ENCODE measurements at places on chromosomes 1 and 21.

GRCh38 chr1:214446772-214447556 lies 104.4 kb downstream of the PTPN14 start:
- DNase-seq: no peak

DNA sequence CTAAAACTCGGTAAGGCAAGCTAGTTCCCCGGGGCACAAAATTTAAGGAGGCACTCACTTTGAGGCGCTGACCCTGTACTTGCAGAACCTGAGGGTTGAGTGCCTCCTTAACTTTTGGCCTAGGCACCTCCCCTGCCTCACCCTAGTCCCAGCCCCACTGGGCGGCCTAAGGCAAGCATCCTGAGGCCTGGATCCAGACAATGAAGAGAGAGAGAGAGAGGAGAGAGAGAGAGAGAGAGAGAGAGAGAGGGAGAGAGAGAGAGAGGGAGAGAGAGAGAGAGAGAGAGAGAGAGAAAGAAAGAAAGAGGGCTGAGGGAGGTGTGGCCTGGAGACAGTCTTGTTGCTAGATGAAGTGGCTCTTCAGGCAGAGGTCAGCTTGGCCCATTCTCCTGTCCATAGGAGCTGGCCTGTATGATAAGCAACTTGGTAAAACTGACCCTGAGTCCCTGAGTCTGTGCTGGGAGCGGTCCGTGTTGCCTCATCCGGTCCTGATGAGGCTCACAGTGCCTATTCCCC lies 7.4 kb upstream of the LRRN2 start:
- no peak for DNase-seq

DNA sequence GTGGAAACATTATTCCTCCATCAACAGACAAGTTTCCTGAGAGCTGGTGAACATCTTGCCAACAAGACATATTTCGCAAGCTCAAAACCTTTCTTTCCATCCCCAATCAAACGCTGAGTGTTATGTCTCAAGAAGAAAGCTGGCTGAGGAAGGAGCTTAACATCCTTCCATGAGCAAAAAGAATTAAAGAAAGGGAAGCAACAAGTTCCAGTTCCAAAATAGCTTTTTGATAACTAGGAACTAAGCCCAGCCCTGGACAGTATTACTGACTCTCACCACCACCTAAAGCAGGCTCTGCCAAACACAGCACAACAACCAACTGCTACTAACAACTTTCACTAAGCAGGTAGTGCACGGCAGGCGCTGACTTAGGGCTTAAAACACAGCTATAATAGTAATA lies 50.2 kb downstream of the CAPZB start:
- no peak for DNase-seq

DNA sequence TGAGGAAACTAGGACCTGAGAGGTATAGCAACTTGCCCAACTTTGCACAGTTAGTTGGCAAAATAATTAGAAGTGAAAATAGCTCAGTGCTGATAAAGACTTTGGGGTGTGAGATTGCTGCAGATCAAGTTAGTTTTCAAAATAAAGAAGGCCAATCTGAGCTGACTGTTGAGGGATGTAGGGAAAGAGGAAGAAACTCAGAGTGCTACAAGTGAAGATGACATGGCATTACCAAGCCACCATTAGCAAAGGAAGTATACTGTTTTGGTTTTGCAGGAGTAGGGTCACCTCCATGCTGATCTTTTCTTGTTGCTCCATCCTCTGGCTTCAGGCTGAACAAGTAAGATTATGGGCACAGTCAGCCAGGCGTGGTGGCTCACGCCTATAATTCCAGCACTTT lies 78.7 kb upstream of the ADAM30 start:
- DNase-seq: no peak

- no peak for DNase-seq
Measured at GRCh38 chr1:201542309-201543035, 3.5 kb downstream of the NAV1 start.

DNA sequence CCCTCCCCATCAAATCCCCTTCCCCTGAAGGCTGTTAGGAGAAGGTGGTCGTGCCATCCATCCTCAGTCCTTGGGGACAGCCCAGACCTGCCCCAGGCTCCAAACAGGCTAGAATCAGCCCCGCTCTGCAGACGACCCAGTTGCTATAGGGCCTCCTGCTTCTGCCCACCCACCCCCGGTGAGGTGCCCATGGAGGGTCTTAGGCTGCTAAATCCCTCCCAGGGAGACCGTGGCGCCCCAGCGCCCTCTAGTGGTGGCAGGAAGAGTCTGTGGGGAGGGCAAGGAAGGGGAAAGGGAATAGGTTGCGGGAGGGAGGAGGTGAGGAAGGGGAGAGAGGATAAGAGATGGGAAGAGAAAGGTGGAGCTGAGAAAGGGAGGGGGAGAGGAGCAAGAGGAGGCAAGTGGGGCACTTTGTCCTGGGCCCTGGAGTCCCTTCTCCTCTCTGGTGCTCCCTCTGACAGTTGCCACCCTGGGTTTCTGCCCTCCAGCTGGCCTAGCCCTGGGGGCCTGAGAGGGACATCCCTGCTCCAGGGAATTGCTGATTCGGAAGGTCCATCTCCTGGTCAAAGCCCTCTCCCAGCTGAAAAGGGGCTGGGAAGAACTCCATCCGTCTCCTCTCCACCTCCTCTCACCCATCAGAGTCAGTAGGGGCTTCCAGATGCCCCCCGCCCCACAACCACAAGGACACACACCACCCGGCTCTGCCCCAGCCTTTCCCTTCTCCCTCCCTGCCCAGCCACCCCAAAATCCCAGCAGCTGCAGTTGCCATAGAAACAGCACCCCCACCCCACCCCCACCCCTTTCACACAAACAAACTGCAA lies 55.4 kb downstream of the CAMK2N1 start:
- no peak for DNase-seq

DNA sequence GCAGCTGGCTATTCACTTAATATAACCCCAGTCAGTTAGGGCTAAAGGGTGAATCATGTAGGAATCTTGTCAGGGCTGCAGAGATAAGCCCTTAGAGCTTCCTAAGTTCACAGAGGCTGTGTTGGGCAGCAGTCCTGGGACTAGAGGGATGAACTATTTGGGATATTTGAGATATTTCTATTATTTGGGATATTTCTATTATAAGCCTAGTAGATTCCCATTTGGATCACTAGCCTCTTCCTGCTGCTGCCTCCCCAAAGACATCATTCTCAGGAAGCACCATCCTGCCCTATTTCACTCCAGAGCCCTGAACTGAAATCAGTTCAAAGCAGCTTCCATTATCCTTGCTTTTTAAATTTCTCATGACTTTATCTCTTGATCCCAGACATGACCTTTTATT lies 501.3 kb downstream of the NUF2 start:
- DNase-seq: no peak

GRCh38 chr1:93712741-93713140 lies 31.1 kb upstream of the BCAR3 start:
- no peak for DNase-seq

- DNase-seq: no peak
Measured at GRCh38 chr1:23184212-23184934, 15.7 kb upstream of the LUZP1 start.

DNA sequence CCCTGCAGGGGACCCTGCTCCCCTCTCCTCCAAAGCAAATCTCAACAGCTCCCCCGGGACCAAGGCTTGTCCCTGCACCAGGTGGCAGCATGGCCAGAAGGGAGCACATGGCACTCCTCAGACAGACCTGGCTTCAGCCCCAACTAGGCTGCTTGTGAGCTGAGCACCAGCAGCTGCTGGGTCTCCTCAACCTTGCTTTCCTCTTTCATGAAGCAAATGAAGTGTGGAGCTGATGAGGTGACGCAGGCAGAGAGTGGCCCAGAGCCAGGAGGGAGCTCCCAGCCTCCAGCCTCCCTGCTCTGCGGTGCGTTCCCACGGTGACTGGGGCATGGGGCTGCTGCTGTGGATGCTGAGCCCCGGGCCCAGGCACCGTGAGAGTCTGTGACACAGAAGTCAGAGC lies 34.0 kb downstream of the MEGF6 start:
- DNase-seq: no peak

- no peak for DNase-seq
Measured at GRCh38 chr1:159965263-159965662, 11.2 kb upstream of the SLAMF9 start.

DNA sequence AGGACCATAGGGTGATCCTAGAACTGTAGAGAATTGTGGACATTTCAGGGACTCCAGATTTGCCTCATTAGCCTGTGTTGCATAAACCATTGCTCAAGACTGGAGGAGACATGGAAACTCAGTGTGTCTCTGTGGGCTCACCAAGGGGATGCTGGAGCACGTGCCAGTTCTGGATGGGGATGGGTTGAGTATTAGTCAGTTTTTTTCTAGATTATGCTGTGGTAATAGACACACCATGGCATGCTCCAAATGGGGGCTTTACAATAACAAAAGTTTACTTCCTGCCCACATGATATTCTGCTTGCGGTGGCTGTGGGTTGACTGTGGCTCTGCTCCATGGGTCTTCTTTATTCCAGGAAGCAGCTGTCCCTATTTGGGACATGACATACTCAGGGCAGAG lies 125.4 kb downstream of the FOXD2 start:
- no peak for DNase-seq

GRCh38 chr21:46095814-46096595 lies 1.9 kb upstream of the COL6A2 start:
- DNase-seq: no peak

- DNase-seq: no peak
Measured at GRCh38 chr1:43144237-43144636, 27.9 kb downstream of the EBNA1BP2 start.

- DNase-seq: no peak
Measured at GRCh38 chr1:186042230-186042629, 308.0 kb downstream of the HMCN1 start.

GRCh38 chr1:19675797-19676196 lies 11.1 kb downstream of the HTR6 start:
- no peak for DNase-seq

- no peak for DNase-seq
Measured at GRCh38 chr1:175094626-175095025, 27.0 kb downstream of the TNN start.

DNA sequence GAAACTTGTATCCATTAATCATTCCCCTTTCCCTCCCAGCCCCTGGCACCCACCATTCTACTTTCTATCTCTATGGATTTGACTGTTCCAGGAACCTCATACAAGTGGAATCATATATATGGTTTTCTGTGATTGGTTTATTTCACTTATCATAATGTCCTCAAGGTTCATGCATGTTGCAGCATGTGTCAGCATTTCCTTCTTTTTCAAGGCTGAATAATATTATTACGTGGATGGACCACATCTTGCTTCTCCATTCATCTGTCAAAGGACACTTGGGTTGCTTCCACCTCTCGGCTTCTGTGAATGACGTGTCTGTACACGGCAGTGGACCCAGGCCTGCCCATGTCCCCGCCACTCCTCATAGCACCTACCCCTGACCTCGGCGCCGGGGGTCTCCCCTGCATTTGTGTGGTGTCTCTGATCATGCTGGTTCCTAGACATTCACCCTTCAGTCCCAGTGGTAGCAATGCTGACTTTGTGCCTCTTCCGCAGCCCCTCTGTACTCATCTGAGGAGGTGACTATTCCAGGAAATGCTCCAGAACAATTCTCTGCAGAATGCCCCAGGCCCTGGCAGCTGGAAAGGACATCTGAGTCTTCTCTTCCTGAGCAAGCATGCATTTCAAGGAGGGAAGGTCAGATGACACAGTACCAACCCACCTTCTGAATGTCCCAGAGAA lies 136.9 kb downstream of the PSMG1 start:
- DNase-seq: no peak

- DNase-seq: no peak
Measured at GRCh38 chr1:240597153-240597745, 14.7 kb downstream of the GREM2 start.

- no peak for DNase-seq
Measured at GRCh38 chr1:181014477-181015250, 8.0 kb downstream of the STX6 start.

- no peak for DNase-seq
Measured at GRCh38 chr1:214187121-214187900, 93.6 kb upstream of the SMYD2 start.

DNA sequence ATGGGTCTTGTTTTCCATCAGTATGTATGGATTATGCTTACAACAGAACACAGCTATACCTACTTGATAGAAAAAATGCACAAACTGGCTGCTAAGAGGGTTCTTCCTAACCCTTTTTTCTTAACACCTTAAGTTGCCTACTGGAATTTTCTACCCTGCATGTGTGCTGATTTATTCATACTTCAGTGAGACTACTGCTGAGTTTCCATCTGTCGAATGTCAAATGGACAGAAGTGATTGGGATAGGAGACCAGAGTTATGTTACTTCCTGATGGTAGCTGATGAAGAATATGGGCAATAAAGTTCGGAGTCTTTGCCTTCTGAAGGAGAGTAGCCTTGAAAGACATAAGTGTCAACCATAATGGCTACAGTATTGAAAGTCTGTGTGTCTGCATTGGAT lies 6.5 kb upstream of the DNM3 start:
- no peak for DNase-seq

DNA sequence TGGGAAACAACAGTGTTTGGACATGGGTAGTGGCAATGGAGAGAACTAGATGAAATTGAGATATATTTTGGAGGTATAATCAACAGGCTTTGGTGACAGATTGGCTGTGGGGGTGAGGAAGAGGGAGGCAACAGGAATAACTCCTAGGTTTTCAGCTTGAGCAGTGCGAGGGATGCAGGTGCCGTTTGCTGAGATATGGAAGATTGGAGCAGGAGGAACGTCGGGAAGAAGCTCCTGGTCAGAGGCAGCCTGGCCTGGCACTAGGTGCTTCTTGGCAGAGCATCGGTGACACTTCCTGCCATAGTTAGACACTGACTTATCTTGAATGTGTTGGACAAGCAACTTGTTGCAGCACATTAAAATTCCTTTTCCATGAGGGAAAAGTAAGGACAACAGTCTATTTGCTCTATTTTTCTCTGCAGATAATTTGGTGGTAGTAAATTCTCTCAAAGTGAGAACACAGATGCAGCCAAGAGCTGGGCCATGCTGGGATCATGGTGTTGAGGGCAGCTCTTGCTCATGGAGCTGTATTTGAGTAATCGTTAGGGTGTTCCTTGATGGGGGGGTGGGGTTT lies 21.5 kb upstream of the MYSM1 start:
- no peak for DNase-seq

- no peak for DNase-seq
Measured at GRCh38 chr1:159974350-159974965, 20.4 kb upstream of the SLAMF9 start.

- DNase-seq: peak; percentile 53
Measured at GRCh38 chr1:172845371-172845770, 186.5 kb downstream of the FASLG start.

DNA sequence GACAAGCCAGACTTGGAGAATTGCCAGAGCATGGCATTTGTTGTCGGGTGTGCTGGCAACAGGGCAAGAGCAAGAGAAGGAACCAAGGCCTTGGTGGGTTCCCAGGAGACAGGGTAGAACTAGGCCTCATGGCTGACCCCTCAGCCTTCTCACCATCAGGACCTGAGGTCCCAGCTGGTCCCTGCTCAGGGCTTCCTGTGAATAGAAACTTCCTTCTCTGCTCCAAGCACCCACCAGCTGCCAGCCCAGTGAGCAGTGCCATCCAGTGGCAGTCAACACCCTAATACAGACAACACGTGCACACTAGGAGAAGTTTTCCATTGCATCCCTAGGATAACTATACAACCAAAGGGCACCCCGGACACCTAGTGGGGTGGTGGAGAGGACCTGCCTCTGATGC lies 22.8 kb downstream of the S100A6 start:
- no peak for DNase-seq

- no peak for DNase-seq
Measured at GRCh38 chr1:59258412-59259032, 38.4 kb upstream of the FGGY start.
